ENCODE measurements at places on chromosomes 13 and 19.
A peak's percentile ranks its signal among the peaks of the same experiment; 100 is the strongest.

DNA sequence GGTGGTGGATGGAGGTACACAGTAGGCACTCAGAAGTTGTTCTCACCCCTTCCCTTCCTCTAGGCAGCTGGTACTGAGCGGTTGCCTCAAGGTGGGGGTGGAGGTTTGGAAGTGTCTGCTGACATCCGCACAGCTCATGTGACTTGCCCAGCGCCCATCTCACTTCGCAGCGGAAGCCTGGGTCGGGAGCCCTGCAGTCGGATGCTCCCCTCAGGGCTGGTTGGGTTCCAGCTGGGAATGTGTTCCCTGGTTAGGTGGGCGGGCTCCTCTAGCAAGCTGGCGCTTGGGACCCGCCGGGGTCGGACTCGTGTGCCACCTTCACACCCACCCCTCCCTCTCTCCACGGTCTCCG is 10.2 kb downstream of the PPP1R37 start:
- DNase-seq, result peak; percentile 24

DNA sequence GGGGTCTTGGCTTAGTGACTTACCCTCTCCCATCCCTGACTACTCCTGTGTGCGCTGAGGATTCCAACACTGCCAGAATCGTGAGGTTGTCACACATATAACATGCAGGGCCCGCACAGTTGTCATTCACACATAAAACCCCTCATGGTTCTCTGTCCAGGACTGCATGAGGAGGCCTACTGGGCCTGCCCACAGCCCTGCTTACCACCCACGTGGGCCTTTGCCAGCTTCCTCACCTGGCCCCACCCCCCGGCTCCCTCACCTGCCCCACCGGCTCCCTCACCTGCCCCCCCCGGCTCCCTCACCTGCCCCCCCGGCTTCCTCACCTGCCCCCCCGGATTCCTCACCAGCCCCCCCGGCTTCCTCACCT is 197.2 kb downstream of the TEX29 start:
- DNase-seq, result no peak

GRCh38 chr19:20273376-20273775 is 106.4 kb downstream of the ZNF486 start:
- no peak for DNase-seq

GRCh38 chr19:48396824-48397176 is 3.3 kb downstream of the GRIN2D start:
- no peak for DNase-seq

DNA sequence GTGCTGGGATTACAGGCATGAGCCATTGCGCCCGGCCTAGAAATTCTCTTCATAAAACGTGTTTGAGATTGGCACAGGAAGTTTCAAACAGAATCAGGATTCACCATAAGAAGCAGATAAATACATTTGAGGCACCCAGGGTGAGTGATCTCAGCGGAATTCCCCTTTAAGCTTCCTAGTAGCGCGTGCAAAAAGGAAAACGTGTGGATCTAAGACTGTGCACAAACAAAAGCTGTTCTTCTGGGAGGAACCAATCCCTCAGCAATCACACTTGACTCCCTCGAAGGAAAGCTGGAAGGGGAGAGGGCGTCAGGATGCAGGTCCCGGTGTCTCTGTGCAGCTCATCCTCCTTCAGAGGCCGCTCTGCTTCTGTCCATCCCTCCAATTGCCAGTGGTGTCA is 15.5 kb downstream of the MCF2L start:
- DNase-seq, result no peak

DNA sequence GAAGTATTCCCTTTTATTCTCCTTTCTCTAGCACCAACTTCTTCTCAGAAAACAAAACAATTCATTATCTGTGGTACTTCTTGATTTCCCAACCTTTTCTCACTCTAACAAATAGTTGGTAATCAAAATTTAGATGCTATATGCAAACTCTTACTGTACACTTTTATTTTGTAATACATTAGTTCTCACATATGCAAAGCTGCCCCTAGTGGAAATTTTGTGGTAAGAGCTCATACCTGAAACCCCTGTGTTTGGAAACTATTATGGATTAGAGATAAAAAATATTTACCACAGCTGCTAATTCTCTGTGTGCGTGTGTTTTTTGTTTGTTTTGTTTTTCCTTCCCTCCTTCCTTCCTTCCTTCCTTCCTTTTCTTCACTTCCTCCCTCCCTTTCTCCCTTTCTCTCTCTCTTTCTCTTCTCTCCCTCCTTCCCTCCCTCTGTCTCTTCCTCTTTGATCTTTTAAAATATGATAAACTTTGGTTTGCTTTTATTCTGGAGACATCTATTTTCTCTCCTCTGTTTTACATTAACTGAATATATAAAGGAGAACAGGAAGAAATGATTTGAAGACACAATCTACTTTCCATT is 537.4 kb downstream of the SLITRK6 start:
- DNase-seq, result no peak

- DNase-seq, result no peak
These were observed 162.4 kb downstream of the FOXO1 start for GRCh38 chr13:40503966-40504591.

DNA sequence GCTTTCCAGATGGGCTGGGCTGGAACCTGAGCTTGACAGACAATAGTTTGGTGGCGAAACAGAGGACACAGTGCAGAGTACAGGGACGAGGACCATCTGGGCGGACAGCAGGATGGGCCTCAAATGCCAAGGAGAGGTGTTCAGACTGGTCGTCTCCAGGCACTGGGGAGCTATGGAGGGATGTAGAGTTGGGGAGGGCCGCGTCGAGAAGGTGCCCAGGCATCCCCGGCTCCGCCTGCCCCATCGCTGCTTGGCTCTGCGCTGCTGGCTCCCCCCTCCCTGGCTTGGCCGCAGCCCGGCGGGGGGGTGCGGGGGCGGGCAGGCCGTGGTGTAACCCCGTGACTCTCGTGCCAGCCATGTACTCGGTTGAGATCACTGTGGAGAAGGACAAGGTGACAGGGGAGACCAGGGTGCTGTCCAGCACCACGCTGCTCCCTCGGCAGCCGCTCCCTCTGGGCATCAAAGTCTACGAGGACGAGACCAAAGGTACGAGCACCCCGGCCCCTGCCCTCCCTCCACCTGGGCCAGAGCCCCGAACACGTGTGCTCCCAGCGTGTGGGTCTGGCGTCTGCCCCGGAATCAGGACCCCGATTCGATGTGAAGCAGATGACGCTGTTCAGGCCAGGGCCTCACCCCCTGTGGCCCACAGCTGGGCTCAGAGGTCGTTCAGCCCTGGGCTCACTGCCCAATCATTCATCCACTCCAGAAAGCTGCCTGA is 10.8 kb upstream of the MISP start:
- DNase-seq, result no peak

DNA sequence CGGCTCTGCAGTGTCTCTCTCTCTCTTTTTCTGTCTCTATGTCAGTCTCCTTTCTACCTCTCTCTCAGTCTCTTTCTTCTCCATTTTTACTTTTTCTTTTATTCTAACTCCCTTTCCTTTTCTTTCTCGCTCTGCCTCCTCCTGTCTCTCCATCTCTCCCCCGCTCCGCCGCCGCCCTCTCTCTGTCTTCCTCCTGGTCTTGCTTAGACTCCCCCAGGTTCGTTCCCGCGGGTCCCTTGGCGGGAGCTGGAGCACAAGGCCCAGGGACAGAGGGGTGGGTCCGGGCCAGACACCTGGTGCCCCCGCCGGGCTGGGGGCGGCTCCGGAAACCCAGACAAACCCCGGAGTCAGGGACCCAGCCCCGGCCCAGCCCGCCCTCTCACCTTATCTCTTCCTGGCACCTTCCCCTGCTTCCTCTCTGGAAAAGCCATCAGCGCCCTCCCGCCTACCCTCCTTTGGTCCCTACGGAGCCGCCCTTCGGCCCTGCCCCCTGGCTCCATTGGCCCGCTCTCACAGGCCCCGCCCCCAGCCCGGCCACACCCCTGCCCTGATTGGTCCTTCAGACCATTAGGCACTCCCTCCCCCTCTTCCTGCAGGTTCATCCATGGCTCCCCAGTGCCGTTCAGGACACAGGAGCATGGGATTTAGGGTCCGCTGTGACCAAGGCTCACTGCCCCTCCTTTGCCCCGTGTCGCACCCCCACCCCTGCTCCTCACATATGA is 15.4 kb upstream of the NOP53 start:
- DNase-seq, result peak; percentile 87

DNA sequence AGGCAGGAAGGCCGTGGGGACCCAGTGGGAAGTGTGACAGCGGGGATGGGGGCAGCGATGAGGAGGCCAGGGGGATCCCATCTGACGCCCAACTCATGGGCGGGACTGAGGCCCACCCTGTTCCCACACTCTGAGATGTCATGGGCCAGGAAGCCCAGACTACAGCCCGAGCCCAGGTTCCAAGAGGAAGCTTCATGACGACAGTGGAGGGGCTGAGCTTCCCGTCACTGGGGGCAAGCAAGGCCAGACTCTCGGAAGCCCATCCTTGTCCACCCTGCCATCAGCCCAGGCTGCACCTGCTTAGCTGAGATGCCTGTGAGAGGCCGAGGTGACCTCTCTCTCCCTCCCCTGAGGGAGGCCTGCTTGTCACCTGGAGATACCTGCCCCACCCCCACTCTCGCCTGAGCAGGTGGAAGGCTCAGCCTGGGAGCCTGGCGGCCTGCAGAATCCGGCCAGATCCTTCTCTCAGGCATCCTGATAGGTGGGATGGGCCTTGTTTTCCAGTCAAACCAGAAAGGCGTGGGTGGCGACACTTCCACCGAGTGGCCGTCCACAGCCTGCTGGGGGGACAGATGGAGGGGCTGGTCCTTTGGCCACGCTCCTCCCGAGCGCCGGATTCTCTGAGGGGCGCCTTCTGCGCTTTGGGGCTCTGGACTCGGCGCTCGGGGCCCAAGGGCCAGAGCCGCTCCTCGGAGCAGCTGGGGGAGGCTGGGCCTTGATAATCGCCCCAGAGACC is 4.8 kb downstream of the ZBTB7A start:
- no peak for DNase-seq

DNA sequence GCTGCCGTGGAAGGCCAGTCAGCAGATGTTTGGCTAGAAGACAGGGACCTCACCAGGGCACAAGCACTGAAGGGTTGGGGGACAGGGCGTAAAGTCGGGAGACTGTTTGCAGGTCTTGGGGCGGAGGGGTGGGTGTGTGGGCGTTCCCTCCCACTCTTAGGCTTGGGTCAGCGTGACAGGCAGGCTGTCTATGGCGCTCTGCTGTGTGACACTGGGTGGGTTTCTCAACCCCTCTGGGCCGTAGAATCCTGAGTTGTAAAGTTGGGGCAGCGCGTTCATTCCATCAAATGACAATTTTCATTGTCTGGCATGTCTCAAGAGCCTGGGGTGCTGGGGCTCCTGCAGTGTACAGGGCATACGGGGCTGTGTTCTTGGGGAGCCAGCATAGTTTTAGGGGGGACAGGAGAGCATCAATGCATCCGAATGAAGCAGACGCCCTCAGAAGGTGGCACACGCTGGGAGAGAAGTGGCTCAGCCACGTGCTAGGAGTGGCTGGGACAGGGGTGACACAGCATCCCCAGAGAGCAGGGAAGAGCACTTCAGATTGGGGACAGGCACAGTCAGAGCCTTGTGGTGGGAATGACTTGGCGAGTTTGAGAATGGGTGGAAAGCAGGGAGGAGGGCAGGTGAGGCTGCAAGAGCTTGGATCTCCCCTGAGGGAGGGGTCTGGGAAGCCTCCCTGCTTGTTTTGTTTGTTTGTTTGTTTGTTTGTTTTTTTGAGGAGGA is 4.4 kb downstream of the CRTC1 start:
- DNase-seq, result no peak

GRCh38 chr19:7533925-7534480 is 1.5 kb upstream of the PNPLA6 start:
- peak; percentile 88 for DNase-seq

DNA sequence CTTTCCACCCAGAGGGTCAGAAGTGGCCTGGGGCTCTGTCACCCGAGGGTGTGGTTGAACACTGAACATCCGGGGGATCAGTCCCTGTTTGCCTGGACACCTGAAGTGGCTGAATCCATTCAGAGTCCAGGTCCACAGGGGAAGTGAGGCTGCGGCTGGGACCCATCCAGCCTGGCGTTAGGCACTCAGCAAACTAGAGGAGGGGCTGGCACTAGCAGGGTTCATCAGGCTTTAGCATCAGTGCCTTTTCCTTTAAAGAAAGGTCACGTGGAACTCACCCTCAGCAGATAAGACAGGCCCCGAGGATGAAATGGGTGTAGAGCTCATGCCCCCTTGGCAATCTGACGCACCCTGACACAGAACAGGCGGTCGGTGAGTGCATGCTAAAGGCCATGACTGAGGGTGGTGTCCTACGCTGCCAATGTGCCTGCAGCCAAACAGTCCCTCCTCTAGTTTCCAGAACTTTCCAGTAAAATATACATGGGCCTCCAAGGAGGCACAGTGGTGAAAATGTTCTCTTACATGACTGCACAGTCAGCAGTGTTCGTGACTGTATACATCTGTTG is 72.4 kb upstream of the ARHGEF7 start:
- no peak for DNase-seq

- no peak for DNase-seq
These were observed 66.5 kb upstream of the USPL1 start for GRCh38 chr13:30551189-30551588.

DNA sequence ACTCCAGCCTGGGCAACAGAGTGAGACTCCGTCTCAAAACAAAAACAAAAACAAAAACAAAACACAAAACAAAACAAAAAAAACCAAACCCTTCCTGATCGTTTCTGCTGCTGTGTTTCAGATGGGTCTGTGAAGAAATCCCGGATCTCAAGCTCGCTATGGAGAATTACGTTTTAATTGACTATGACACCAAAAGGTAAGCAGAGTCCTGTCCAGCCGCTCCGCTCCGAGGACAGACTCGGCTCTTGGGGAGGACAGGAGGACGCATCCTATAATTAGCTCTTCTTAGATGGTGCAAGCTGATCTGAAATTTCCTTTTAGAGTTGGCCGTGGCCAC is 22.0 kb downstream of the DOT1L start:
- DNase-seq, result no peak

DNA sequence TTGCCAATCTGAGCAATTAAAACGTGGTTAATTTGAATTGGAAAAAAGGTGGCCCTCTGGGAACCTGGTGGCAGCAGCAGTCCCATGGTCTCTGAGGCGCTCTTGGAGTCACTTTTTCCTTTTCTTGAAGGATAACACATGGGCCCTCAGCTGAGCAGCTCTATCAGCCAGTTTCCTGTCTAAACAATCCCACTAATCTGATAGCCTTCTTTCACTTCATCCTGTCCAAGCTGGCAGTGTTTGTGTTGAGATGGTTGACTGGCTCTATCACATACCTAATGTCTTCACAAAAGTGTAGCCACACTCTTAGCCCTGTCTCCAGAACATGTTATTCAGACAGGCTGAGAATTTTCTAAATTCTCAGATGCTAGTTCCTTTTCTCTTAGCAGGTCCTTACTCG is 10.7 kb downstream of the MZT1 start:
- DNase-seq, result no peak

GRCh38 chr19:37943480-37943879 is 36.5 kb downstream of the SIPA1L3 start:
- no peak for DNase-seq

DNA sequence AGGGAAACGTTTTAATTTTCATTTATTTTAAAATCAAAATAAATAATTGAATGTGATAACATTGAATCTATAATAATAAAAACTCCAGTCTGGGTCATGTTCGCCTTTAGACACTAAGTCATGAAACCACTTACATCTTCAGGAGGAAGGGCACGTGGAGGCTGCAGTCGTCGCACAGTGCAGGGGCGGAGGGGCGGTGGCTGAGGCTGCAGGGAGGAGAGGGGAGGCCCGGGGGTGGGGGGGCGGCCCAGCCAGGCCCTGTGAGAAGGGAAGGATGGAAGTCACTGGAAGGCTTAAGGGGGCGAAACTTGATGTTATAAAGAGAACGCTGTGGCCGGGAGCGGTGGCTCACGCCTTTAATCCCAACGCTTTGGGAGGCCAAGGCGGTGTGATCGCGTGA is 14.9 kb upstream of the LATS2 start:
- no peak for DNase-seq

- no peak for DNase-seq
These were observed 1.2 kb upstream of the SBK2 start for GRCh38 chr19:55538132-55538531.

- no peak for DNase-seq
These were observed 3.0 kb upstream of the LILRA5 start for GRCh38 chr19:54315956-54316355.

All from activated CD4-positive, alpha-beta T cell treated with anti-CD3 and anti-CD28 coated beads for 48 hours (primary cell).